ENCODE measurements at places on chromosomes 4 and X. TPM values are rescaled to one million over a fixed set of nuclear protein-coding genes. Genes with fewer than 3 reads are reported as not detected.

DNA sequence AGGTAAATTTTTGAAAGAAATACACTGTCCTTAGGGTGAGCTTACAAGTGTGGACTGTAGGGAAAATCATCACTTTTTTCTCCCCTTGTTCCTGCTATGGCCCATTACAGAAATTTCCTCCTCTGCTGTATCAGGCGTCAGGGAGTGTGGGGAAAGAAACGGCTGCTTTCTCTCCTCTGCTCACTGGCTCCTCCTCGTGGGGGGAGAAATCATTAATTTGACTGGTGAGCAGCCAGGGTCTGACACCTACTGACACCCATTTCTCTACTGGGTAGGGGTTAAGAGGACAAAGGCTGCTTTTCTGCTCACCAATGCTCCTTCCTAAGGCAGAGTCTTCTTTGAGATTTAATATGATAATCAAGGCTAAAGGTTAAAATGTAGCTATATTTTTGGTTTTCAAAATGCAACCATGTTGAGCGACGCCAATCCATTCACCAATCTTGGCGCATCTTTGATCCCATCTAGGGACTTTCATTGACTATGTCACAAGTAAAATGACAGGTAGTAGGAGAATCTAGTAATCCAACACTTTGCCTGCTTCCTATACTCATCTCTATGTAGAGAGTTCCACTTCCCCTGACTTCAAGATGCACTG is 25.1 kb downstream of the SETD7 start:
- H3K27me3 ChIP-seq, result no peaks in the 10 kb centered on the region
- no peak overlapping the region for H3K27ac ChIP-seq
- H3K4me1 ChIP-seq, result peaks cover 9% of the 10 kb centered on the region
- H3K4me3 ChIP-seq, result no peak overlapping the region
- no peak for DNase-seq

DNA sequence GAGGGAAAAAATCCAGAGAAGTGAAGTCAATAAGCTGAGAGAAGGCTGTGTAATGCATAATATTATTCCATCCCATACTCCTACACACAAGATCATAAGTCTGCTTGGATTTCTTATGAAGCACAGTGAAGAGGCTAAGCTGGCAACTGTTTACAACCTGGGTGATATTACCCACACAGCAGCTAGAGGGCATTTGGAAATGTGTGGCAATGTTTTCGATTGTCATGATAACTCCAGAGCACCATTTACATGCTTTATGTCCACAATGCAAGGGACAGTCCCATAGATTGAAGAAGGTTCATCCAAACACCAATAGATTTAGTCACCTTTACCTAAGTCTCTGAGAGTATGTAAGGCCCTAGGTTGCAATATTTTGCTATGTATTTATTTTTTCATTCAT is 412.2 kb downstream of the PPP3CA start:
- H3K36me3 ChIP-seq, result no peaks in the 10 kb centered on the region
- no peaks in the 10 kb centered on the region for H3K27me3 ChIP-seq
- no peak for DNase-seq

- H3K4me3 ChIP-seq, result peak overlapping the region; percentile 48
- no peaks in the 10 kb centered on the region for H3K27me3 ChIP-seq
- H3K36me3 ChIP-seq, result no peaks in the 10 kb centered on the region
- H3K27ac ChIP-seq, result peak overlapping the region; percentile 65
- peaks cover 53% of the 10 kb centered on the region for H3K4me1 ChIP-seq
Measured at GRCh38 chr4:8199594-8200301, 658 bp downstream of the SH3TC1 start.

GRCh38 chrX:153733651-153734240 is 9.1 kb downstream of the ABCD1 start:
- no peak for DNase-seq
- no peak overlapping the region for H3K27ac ChIP-seq
- H3K27me3 ChIP-seq, result no peaks in the 10 kb centered on the region
- H3K4me1 ChIP-seq, result no peaks in the 10 kb centered on the region
- H3K36me3 ChIP-seq, result no peaks in the 10 kb centered on the region

DNA sequence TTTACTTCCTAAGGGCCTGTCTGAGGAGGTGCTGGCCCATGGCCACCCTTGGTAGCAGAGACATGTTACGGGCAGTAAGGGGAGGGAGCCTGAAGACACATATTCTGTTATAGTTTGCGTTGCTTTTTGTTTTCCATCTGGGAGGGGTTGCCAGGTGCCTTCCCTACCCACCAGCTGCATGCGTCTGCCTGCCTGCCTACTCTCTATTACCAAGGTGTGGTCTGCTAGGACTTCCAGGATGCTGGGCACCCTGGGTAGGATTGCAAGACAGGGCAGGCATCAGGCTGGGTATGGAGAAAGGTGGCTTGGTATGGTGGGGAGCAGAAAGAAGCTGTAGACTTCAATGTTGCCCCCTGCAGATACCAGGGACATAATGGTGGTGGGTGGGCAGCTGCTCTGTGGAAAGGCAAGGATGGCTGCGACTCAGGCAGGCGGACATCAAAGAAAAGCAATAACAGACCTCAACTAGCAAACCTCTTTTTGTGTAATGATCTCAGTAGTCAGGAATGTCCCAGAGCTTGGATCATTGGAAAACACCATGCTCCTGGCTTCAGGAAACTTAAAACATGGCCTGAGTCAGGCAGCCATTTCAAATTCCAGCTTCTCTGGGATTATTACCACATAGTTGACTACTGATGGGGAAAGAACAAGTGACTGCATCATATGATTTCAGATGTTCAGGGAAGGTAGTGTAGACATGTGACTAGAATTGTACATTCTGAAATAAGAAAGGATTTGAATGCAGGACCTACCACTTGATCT is 67.8 kb downstream of the HOPX start:
- no peaks in the 10 kb centered on the region for H3K27me3 ChIP-seq
- peak overlapping the region; percentile 81 for H3K27ac ChIP-seq
- H3K4me3 ChIP-seq, result no peak overlapping the region
- H3K36me3 ChIP-seq, result no peaks in the 10 kb centered on the region
- no peak for DNase-seq

DNA sequence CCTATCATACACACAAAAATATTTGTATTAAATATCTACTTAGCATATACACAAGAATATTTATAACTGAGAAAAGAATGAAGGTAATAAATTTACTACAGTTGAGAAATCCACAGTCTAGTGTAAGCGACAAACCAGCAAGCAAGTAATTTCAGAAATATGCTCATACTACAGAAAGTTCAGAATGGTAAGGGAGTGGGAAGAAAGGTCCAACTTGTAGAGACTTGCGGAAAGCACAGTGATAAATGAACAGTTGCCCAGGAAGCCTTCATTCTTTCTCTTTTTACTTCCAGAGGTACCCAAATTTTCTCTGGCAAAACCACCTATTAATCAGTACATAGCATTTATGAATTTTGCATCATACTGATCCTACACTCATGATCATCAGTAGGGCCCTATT is 438.1 kb upstream of the PCDH10 start:
- H3K4me3 ChIP-seq, result no peak overlapping the region
- no peaks in the 10 kb centered on the region for H3K27me3 ChIP-seq
- no peaks in the 10 kb centered on the region for H3K4me1 ChIP-seq
- no peaks in the 10 kb centered on the region for H3K36me3 ChIP-seq
- no peak overlapping the region for H3K27ac ChIP-seq

Gene DUSP9
- total RNA-seq, result 0.48 TPM

Gene MAOA
- 129 TPM for total RNA-seq

DNA sequence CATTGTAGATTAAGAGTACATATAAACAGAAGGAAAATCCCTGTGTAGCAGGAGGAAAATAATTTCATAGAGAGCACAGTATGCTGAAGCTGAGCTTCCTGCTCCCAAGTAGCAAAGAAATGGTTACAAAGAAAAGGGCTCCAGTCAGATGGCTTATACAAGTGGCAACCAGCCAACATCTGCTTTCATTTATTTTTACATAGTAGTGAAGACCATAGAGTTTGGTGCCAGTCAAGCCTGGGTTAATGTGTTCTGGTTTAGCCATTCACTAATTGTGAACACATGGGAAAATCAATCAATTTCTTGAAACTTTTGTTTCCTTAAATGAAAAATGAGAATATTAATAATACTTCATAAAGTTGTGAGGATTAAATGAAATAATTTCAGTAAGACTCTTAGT is 111.3 kb upstream of the ELOVL6 start:
- H3K4me3 ChIP-seq, result no peak overlapping the region
- no peaks in the 10 kb centered on the region for H3K36me3 ChIP-seq
- DNase-seq, result no peak
- no peaks in the 10 kb centered on the region for H3K27me3 ChIP-seq
- H3K4me1 ChIP-seq, result no peaks in the 10 kb centered on the region

Gene DCAF8L2
- not detected for total RNA-seq

GRCh38 chrX:105098812-105099211 is 121.7 kb downstream of the TEX13A start:
- no peaks in the 10 kb centered on the region for H3K36me3 ChIP-seq
- no peak for DNase-seq
- no peak overlapping the region for H3K4me3 ChIP-seq
- no peak overlapping the region for H3K27ac ChIP-seq
